ENCODE measurements at places on chromosomes 12 and 14. TPM values are rescaled to one million over a fixed set of nuclear protein-coding genes. Genes with fewer than 3 reads are reported as not detected.

ITPK1 gene
- 50.6 TPM for total RNA-seq

FIGNL2 gene
- not detected for total RNA-seq

CD27 gene
- total RNA-seq = not detected

PIANP gene
- not detected for total RNA-seq

KRT83 gene
- not detected for total RNA-seq

TAC3 gene
- not detected for total RNA-seq

SLC16A7 gene
- total RNA-seq = 3.0 TPM

HCAR3 gene
- 2.0 TPM for total RNA-seq

SMCO2 gene
- not detected for total RNA-seq

PIK3C2G gene
- total RNA-seq = 1.6 TPM

C12orf50 gene
- not detected for total RNA-seq

DPF3 gene
- total RNA-seq = 0.28 TPM

NANOG gene
- under 0.01 TPM for total RNA-seq

LPAR5 gene
- total RNA-seq = 16.6 TPM

AKAP3 gene
- total RNA-seq = not detected

BATF gene
- 2.1 TPM for total RNA-seq

HCAR1 gene
- total RNA-seq = 0.21 TPM

PRICKLE1 gene
- total RNA-seq = 3.4 TPM

SLC6A15 gene
- 13.4 TPM for total RNA-seq

ART4 gene
- total RNA-seq = not detected
